Kasumi-1 (cell line): ENCODE measurements at places on chromosomes 7 and 10.

DNA sequence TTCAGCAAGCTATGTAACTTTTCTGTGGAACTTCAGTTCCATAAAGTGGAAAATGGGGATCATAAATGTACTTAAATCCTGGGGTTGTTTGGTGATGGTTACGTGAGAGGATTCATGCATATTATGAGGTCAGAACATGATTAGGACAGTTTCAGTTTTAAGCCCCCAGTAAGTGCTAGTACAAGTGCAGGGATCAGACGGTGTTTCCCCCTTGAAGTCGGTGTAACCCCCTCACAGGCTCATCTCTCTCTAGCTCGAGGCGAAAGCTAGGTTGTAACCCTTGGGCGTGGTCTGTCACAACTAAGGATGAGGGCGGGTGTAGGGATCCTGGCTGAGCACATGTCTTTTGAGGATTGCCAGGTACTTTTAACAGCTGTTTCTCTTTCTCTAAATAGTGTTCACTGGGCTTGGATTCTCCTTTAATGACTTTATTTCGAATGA is 84.7 kb downstream of the SPAG6 start:
- no peak for DNase-seq

- DNase-seq, result peak; percentile 96
These were observed 89.2 kb downstream of the DLG5 start for GRCh38 chr10:77837248-77837924.

DNA sequence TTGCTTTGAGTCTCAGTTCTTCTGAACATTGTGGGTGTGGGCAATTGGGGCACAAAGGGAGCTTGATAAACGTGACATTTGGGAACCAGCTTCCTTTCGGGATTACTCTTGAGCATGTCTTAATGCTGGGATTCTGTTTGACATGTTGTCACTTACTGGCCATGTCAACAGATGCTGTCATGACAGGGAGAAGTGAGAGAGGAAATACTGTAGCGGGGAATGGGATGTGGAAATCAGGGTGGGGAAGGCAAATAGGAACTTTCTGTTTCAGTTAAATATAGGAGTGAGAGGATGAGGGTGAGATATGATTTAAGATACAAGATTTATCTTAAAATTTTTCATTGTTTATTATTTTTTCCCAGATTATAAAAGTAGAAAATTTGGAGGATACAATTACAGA is 83.9 kb downstream of the SEC23IP start:
- DNase-seq, result no peak

- DNase-seq, result no peak
These were observed 56.4 kb downstream of the NEUROD6 start for GRCh38 chr7:31284106-31284505.

DNA sequence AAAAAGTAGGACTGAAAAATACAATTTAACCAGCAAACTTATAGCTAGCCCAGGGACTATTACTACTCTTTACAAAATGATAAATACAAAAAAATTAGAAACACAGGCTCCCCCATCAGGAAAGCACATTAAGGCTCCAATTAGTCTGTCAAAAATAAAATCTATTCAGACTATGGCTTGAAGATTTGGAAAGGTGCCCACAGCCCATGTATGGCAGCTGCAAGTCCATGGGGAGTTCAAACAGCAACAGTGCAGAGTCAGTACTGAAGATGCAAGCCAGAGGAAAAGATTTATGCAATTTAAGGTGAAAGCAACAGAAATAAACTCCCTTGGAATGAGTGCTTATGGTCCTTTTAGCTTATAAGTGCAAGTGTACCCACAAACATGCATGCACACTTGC is 29.7 kb downstream of the IMMP2L start:
- no peak for DNase-seq

DNA sequence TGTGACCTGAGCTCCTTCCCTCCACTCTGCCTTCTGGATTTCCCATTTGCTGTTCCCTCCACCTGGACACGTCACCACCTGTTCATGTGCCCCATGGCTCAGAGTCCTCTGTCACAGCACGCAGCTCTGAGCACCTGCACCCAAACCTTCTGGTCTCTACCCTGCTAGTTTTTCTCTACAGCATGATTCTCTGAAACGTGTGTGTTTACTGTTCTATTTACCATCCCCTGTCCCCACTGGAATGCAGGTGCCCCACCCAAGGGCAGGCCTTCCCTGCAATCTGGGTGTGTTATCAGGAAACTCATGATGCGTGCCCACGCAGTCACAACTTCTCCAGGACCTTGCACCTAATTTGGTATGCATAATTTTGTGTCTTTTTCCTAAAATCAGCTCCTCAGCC is 284.4 kb upstream of the IGFBP3 start:
- no peak for DNase-seq

DNA sequence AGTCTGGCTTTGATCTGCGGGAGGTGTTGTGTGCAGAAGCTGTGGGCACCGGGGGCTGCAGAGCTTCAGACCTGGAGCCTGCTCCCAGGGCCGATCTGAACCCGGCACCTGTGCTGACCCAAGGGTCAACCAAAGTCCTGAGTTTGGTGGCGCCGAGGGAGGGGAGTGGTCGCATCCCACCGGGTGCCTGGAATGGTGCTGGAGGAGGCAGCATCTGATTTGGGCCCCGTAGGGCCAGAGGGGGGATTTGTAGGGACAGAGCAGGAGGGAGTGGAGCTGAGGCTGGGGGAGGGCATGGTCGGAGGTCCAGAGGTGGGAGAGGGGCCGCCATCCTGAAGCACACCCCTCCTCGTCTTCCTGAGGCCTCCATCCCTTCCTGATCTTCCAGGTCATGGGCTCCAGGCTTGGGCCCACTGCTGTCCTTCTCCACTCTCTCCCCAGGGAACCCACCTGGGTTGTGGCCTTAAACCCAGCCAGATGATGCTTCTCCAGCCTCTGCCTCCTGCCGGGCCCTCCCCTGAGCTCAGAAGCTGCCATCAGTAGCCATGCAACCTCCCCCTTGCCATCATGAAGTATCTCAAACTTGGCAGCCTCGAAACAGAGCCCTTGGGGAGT is 112.9 kb downstream of the LHPP start:
- no peak for DNase-seq

DNA sequence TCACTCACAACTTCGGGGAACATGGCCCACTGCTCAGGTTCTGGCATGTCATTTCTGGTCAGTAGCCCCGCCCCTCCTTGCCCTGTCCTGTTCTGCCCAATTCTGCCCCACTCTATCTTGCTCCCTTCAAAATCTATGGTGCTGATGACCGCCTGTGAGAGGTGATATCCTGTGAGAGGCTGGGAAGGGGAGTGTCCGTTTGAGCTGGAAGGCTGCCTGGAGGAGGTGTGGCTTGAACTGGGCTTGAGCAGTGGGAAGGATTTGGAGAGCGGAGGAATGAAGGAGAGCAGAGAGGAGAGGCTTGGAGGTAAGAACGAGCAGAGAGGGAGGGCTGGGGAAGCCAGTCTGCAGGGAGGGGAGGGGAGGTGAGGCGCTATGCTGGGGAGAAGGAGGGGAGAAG is 145.3 kb downstream of the RPS24 start:
- no peak for DNase-seq

- DNase-seq, result no peak
These were observed 626.5 kb upstream of the GALNT17 start for GRCh38 chr7:70505468-70505867.

DNA sequence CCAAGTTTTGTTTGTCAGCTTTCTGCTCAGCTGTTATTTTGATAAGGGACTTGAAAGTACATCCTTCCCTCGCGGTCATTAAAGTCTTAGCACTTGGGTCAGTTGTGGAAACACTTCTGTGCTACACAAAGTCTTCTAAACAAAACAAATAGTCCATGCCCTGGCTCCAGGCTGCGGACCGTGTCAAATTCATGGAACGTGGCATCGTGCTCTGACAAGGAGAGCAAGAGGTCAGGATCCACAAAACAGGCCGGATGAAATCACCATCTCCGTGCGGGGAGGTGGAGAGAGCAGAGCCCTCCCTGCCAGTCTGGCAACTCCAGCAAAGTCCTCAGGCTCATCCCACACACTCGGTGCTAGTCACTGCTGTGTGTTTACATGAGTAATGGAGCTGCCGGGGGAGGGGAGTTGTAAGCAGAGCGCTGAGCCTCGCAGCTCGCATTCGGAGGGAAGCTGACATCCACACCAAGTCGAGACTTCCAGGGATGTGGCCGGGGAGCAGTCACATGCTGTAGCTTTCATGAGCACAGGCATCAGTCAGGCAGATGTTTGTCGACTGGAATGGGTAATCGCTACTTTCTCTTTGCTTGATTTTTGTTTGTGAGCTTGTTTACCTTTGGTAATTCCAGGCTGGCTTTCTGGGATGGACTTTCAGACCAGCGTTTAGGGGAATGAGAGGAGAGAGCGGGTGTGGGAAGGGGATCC is 147.6 kb downstream of the ARID5B start:
- DNase-seq, result no peak

DNA sequence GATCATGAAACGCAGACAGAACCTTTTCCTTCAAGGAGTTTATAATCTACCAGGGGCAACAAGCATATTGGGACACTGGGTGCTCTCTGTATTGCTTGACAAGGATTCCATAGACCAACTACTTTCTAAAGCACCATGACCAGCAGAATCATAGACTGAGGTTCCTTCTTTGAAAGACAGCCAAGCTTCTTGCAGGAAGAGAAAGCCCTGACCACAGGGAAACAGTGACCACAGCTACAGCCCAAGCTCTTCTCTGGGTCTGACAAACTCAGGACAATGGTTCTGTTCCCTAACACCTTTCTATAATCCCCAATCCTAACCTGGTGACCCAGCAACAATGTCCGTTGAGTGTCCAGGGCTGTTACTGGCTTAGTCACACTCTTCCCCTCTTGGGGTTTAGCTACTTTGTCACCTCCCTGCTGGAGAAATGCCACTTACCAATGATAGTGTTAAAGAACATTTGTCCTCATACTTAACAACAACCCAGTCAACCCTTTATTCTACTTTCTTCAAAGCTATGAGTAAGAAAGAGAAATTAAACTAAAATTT is 155.7 kb downstream of the JAZF1 start:
- no peak for DNase-seq

DNA sequence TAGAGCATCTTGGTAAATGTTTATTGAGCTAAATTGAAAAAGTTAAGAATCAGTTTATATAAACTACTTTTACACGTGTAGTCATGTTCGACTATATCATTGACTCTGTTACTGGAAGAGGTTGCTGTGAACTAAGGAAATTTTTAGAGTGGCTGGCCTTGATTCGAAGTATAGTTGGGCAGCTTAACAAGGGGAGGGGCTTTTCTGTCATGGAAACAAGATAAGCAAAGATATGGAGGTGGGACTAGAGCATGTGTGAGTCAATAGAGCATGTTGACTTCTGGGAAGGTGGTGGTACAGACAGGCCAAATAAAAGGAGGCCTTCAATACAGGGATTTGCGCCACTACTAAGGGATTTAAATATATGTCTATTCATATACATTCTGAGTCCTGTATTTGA is 7.6 kb downstream of the ATP5F1C start:
- DNase-seq, result no peak

GRCh38 chr7:45085619-45086200 is 3.1 kb downstream of the NACAD start:
- no peak for DNase-seq

GRCh38 chr7:116785843-116786242 is 76.5 kb upstream of the CAPZA2 start:
- no peak for DNase-seq

DNA sequence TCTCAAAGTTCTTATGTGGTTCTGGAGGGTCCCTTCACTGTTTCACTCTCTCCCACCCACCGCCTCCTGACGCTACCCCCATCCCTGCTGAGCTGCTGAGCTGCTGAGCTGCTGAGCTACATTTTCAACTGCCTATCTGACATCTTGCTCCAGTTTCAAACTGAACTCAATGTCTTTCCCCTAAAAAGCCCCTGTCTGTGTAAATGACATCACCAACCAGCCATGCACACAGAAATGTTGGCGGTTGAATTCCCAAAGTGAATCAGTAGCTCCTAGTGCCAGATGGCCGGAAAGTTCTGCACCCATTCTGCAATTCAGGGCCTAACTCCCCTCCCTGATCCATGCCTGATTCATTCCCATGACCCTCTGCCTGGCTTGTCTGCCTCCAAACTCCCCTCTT is 71.2 kb downstream of the WNT2 start:
- no peak for DNase-seq

GRCh38 chr7:41867639-41868280 is 164.9 kb upstream of the INHBA start:
- no peak for DNase-seq

GRCh38 chr10:93818086-93818485 is 60.4 kb downstream of the LGI1 start:
- no peak for DNase-seq

GRCh38 chr7:41147606-41148485 is 555.0 kb downstream of the INHBA start:
- no peak for DNase-seq

- peak; percentile 50 for DNase-seq
These were observed 18.3 kb downstream of the KLLN start for GRCh38 chr10:87844837-87845623.

DNA sequence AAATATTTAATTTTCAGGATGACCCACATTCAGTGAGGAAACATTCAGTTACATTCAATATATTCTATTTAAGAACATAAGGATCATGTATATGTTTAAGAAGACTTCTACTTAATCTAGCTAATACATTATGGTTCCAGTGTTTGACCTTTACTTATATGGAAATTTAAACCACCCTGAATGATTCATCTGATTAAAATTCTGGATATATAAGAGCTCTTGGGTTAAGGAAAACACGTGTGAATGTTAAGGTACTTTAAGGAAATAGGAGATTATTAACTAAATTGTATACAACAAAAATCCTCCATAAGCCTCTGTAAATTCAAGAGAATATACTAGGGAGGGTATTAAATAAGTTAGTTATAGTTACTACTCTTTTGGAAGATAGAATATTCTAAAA is 40.9 kb downstream of the HDAC9 start:
- DNase-seq, result no peak

- DNase-seq, result no peak
These were observed 36.8 kb upstream of the HABP2 start for GRCh38 chr10:113516061-113516460.

GRCh38 chr10:1156921-1157614 is 100.9 kb downstream of the WDR37 start:
- no peak for DNase-seq

DNA sequence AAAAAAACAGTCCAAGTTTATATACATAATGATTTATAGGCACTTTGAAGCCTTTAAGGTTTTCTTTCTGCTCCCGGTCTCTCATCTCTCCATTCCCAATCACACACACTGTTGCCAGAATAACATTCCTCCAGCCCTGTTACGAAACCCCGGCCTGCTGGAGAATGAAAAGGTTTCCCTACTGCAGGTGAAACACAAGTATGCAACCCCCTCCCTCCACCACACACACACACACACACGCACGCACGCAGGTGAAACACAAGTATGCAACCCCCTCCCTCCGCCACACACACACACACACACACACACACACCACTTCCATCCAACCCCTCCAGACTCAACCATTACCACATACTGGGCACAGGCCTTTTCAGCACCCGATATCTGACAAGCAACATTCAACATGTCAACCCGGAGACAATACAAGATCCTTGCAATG is 87.5 kb downstream of the PARD3 start:
- DNase-seq, result no peak

- DNase-seq, result no peak
These were observed 18.5 kb upstream of the EVX1 start for GRCh38 chr7:27223941-27224575.

DNA sequence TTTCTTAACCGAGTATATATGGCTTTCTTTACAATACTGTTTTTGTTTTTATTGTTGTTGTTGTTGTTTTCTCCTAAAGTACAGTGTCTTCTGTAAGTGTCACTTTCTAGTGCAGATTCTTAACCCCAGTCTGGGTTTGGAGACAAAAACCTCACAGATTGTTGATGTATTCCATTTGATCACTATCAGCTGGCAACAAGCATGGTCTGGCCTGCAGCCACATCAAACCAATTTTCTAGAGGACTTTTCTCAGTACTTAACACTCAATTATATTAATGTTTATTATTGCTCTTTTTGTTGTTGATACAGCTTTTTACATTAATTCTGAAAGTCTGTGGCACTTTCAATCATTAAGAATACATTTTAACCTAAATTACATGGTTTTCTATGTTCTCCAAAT is 17.1 kb downstream of the LRRN3 start:
- no peak for DNase-seq
